ENCODE measurements at places on chromosomes 1 and 21. TPM values are rescaled to one million over a fixed set of nuclear protein-coding genes. Genes with fewer than 3 reads are reported as not detected.

GRCh38 chr1:156422602-156423091, 53.6 kb downstream of the RHBG start:
- H3K27ac ChIP-seq, result no peak overlapping the region
- H3K4me3 ChIP-seq, result no peak overlapping the region
- peaks cover 2% of the 10 kb centered on the region for H3K36me3 ChIP-seq
- DNase-seq, result no peak
- H3K27me3 ChIP-seq, result peaks cover 94% of the 10 kb centered on the region

DNA sequence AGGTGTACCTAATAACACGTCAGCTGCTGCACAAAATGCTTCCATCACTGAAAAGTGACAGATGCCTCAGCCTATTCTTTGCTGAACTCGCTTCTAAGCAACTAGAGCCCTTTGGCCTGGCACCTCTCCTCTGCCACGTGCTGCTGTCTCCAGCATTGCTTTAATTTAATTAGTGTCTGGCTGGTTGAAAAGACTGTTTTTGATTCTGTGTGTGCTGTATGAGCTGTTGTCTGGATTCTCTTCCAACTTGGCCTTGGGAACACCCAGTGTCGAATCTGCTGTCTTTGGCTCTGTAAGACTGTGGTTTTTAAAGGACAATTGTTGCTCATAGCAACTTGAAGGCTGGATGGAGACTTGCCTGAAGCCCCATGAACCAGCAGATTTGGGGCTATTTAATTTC, 109.5 kb downstream of the PSMG1 start:
- peaks cover 7% of the 10 kb centered on the region for H3K36me3 ChIP-seq
- no peak overlapping the region for H3K27ac ChIP-seq
- H3K4me1 ChIP-seq, result peaks cover 19% of the 10 kb centered on the region
- no peak for DNase-seq
- no peak overlapping the region for H3K4me3 ChIP-seq
- H3K27me3 ChIP-seq, result peaks cover 2% of the 10 kb centered on the region

GRCh38 chr1:161092621-161093028, 3.3 kb upstream of the NECTIN4 start:
- no peak overlapping the region for H3K4me3 ChIP-seq
- H3K36me3 ChIP-seq, result no peaks in the 10 kb centered on the region
- peak; percentile 5 for DNase-seq
- H3K27ac ChIP-seq, result no peak overlapping the region

DNA sequence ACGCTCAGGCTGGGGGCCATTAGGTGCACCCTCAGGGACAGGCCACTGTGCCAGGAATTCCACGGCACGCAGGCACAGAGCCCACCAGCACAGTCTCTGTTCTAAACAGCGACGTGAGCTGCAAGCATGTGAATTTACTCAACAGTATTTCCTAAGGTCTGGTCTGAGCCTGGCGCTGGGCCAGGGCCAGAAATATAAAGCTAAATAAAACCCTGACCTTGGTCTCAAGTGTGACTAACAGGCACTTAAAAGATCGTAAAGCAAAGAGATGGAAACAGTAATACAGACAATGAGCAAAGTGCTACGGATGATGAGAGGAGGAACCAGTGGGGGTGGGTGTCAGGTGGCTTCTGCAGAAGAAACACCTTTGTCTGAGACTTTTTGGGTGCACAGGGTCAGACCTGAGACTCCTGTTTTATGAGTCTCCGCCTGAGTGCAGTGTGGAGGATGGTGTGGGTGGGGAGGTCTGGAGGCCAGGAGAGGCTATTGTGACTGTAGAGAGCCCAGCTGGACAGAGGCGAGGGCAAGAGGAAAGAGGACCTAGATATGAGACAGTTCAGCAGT, 53.4 kb upstream of the EDN2 start:
- peaks cover 3% of the 10 kb centered on the region for H3K27me3 ChIP-seq
- H3K36me3 ChIP-seq, result no peaks in the 10 kb centered on the region
- peak overlapping the region; percentile 45 for H3K4me3 ChIP-seq
- peak overlapping the region; percentile 87 for H3K27ac ChIP-seq
- H3K4me1 ChIP-seq, result peaks cover 39% of the 10 kb centered on the region

DNA sequence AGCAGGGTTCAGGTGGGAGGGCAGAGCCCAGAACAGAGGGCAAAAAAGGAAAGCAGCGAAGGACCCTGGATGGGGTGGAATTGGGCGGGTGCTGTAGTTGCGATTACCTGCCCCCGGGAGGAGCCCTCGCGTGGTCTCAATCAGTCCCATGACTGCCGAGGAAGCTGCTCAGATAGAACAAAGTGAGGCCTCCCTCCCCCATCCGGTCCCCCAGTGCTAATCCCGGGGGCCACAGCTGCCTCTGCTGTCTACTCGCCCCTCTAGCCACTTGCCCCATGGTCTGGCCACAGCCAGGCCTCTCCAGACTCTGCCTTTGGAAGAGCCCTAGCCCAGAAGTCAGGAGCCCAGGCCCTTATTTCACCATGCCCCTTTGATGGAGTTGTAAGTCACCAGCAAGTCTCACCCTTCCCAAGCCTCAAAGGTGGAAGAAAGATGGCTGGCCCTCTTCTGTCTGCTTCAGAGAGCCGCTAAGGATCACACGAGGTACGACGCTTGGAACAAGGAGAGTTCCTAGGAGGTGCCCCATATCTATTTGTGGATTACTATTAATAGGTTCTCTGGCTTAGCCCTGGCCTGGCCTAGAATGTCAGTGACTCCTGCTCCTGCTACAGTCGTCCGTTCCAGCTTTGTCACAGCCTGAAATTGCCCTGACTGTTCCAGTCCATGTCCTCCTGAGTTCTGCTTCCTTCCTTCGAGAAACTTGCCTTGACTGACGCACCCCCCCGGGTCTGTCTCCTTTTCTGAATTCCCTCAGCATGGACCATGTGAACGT, 16.4 kb downstream of the ECHDC2 start:
- no peaks in the 10 kb centered on the region for H3K4me1 ChIP-seq
- no peaks in the 10 kb centered on the region for H3K27me3 ChIP-seq
- H3K27ac ChIP-seq, result no peak overlapping the region
- no peak overlapping the region for H3K4me3 ChIP-seq
- DNase-seq, result no peak

DNA sequence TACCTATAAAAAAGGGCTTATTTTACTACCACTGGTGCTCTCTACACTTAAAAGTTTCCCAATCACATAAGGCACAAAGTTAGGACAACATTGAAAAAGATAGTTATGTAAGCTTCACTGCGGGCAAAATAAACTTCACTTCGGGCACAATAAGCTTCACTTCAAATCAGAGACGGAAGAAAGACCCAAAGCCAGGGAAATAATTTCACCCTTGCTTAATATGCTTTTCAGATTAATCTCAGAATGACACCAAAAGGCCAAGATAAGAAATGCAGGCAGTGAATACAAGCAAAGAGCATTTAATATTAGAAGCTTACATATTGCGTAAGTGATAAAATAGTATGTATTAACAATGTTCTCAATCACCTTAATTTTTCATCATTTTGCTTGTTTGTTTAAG, 444.2 kb downstream of the SETD4 start:
- no peak for DNase-seq
- no peaks in the 10 kb centered on the region for H3K36me3 ChIP-seq
- H3K4me1 ChIP-seq, result peaks cover 32% of the 10 kb centered on the region
- H3K27ac ChIP-seq, result peak overlapping the region; percentile 9
- no peaks in the 10 kb centered on the region for H3K27me3 ChIP-seq

DNA sequence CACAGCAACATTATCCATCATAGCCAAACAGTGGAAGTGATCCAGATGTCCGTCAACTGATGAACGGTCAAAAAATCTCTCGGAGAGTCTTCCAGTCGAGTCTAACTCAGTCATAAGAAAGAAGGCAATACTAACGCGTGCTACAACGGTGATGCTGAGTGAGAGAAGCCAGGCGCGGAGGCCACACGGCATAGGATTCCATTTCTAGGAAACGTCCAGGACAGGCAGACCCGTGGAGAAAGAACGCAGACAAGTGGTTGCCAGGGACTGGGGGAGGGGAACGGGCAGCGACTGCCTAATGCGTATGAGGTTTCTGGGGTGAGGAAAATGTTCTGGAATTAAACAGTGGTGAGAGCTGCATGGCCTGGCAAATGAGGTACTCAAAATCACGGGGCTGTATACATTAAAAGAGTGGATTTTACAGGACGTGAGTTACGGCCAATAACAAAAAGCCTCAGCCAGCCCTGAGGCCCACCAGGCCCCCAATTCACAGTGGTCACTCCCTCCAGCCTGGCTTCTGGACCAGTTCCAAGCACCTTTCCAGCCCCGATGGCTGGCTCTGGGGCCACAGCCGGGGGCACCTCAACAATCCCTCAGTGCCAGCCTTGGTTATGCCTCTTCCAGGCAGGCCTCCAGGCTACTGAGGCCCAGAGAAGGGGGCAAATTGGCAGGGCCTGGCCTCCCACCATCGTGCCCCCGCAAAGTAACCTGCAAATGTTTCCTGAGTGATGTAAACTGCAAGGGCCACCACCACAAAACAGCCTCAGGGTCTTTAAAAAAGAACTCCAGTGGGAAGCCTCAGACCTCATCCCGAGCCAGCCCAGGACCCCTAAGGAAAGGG, 3.4 kb downstream of the WNT9A start:
- H3K4me1 ChIP-seq, result peaks cover 24% of the 10 kb centered on the region
- no peak overlapping the region for H3K4me3 ChIP-seq
- H3K27ac ChIP-seq, result no peak overlapping the region
- no peaks in the 10 kb centered on the region for H3K27me3 ChIP-seq
- H3K36me3 ChIP-seq, result no peaks in the 10 kb centered on the region
- DNase-seq, result no peak

- no peaks in the 10 kb centered on the region for H3K27me3 ChIP-seq
- H3K4me1 ChIP-seq, result peaks cover 16% of the 10 kb centered on the region
- no peak for DNase-seq
- H3K4me3 ChIP-seq, result no peak overlapping the region
- peak overlapping the region; percentile 20 for H3K27ac ChIP-seq
Measured at GRCh38 chr1:114490274-114490693, 20.7 kb downstream of the TRIM33 start.

DNA sequence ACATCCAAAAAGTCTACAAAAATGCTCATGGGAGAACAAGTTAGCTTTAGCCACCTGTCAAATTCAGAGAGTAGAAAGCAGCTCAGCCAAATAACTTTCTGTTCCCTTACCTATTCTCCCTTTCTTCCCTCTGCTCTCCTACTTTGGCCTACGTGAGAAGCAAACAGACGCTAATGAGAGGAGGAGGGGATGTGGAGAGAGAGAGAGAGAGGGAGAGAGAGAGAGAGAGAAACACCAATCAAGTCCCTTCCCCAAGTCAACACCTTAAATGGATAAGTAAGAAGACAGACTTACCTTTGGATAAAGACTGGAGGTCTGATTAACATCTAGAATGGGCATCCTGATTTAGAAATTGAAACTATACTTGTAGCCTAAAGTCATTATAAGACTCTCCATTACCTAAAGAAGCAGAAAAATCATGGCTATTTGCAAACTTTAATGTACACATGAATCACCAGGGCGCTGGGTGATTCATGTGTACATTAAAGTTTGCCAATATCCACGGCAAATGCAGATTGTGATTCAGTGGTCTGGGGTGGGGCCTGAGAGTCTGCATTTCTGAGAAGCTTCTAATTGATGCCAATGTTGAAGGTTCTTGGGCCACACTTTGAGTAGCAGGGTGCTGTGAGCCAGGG, 13.1 kb upstream of the DUSP12 start:
- H3K4me1 ChIP-seq, result no peaks in the 10 kb centered on the region
- DNase-seq, result no peak
- no peak overlapping the region for H3K27ac ChIP-seq
- H3K27me3 ChIP-seq, result peaks cover 25% of the 10 kb centered on the region

GRCh38 chr1:41856151-41856943, 62.4 kb downstream of the HIVEP3 start:
- H3K27ac ChIP-seq, result peak overlapping the region; percentile 69
- no peak overlapping the region for H3K4me3 ChIP-seq
- no peaks in the 10 kb centered on the region for H3K27me3 ChIP-seq
- no peaks in the 10 kb centered on the region for H3K36me3 ChIP-seq
- no peak for DNase-seq

DNA sequence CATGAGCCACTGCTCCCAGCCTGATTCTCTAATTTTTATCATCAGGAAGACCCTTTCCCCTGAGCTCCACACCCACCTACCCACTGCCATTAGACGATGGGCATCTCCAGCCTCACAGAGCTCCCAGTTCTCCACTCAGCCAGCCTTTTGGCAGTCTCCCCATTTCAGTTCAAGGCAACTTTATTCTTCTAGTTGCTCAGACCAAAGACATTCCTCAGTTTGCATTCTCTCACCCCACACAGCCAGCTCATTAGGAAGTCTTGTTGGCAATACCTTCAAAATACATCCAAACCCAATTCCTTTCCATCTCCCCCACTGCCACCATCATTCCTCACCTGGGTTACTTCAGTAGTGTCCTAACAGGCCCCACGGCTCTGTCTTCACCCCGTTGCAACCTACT, 53.4 kb upstream of the COX20 start:
- H3K27me3 ChIP-seq, result no peaks in the 10 kb centered on the region
- no peak overlapping the region for H3K4me3 ChIP-seq
- no peak for DNase-seq
- H3K4me1 ChIP-seq, result peaks cover 15% of the 10 kb centered on the region
- H3K36me3 ChIP-seq, result no peaks in the 10 kb centered on the region

- no peak overlapping the region for H3K4me3 ChIP-seq
- H3K36me3 ChIP-seq, result no peaks in the 10 kb centered on the region
- peaks cover 19% of the 10 kb centered on the region for H3K27me3 ChIP-seq
Measured at GRCh38 chr1:63343922-63344321, 21.6 kb downstream of the FOXD3 start.

Gene MEX3A
- 12.7 TPM for total RNA-seq

Data from chondrocyte (in vitro differentiated cells).